ENCODE measurements at places on chromosomes 12 and 14. TPM values are rescaled to one million over a fixed set of nuclear protein-coding genes. Genes with fewer than 3 reads are reported as not detected.

- no peak for DNase-seq
Observed at GRCh38 chr12:52812749-52813148, 1.2 kb downstream of the KRT4 start.

- DNase-seq, result no peak
Observed at GRCh38 chr12:65164774-65165173, 4.6 kb upstream of the LEMD3 start.

- no peak for DNase-seq
Observed at GRCh38 chr14:65927931-65928356, 515.4 kb downstream of the FUT8 start.

DNA sequence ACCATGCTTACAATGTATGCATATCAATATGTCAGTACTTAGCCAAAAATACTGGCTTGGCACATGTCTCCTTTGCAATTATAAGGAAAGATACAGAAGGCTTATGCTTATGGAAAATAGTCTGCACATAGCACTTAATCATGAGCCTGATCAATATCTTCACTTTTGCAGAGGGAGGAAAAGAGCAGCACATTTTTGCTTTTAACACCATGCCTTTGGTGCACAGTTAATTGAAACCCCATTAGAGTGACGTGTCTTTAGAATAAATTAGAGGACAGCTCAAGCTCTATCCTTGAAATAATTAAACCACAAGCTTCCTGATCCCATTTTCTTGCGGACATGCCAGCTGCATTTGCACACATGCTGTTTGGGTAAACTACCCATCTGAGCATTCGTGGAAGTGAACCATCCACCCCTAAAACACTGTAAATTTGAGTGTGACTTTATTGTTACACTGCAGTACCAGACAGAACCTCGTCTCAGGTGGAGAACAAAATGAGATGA lies 839.9 kb upstream of the MGAT4C start:
- DNase-seq, result no peak

GRCh38 chr12:4215229-4216186 lies 58.1 kb upstream of the CCND2 start:
- DNase-seq, result peak; percentile 52

GRCh38 chr14:42921901-42922300 lies 1315.2 kb downstream of the LRFN5 start:
- DNase-seq, result no peak

DNA sequence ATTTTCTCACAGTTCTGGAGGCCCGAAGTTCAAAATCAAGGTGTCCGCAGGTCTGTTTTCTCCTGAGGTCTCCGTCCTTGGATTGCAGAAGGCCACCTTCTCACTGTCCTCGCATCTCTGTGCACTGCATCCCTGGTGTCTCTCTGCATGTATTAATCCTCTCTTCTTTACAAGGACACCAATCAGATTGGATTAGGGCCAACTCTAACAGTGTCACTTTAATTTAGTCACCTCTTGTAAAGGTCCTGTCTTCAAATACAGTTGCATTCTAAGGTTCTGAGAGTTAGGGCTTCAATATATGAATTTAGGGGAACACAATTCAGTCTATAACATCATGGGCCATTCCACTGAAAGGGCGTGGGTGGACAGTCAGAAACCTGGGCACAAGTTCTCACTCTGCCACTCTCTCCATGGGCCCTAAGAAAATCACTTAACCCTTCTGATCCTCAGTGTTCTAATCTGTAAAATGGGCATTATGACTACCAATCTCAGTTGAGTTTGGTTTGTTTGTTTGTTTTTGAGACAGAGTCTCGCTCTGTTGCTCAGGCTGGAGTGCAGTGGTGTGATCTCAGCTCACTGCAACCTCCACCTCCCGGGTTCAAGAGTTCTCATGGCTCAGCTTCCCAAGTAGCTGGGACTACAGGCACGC lies 41.6 kb upstream of the FGD4 start:
- DNase-seq, result no peak

DNA sequence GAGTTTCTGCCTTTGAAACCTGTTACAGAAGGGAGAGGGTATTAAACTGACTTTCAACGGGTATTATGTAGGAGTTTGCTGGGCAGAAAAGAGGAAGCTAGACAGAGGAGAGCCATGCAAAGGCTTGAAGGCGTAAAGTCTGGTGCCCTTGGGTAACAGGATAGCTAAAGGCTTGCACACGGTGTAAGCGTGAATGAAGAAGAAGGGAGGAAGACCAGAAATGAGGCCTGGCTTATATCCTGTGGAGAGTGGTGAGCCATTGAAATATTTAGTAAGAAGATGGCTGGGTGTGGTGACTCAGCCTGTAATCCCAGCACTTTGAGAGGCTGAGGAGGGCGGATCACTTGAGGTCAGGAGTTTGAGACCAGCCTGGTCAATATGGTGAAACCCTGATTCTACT lies 22.6 kb downstream of the SUDS3 start:
- no peak for DNase-seq

- no peak for DNase-seq
Observed at GRCh38 chr14:85662096-85662495, 132.2 kb downstream of the FLRT2 start.

GRCh38 chr12:69000074-69000473 lies 67.1 kb upstream of the CPM start:
- no peak for DNase-seq

GRCh38 chr14:66087231-66087630 lies 398.9 kb upstream of the CCDC196 start:
- DNase-seq, result no peak

DNA sequence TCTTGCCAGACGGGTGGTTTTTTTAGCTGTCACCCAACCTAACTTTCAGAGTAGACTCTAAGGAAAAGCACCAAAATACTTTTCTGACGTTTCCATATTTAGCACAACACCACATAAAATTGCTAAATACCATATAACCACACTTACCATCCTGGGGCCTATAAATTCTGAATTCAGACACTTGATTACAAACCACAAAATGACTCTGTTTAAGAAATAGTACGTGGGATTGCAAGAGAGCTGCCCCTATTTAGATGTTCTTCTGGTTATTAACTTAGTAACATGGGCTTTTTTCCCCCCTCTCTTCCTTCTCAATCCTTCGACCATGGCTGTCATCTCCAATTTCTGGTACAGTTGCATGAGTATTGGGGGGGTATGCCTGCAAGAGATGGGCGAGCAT lies 287.7 kb downstream of the BMP4 start:
- no peak for DNase-seq

GRCh38 chr12:122235741-122236140 lies 9.9 kb upstream of the DIABLO start:
- DNase-seq, result no peak

DNA sequence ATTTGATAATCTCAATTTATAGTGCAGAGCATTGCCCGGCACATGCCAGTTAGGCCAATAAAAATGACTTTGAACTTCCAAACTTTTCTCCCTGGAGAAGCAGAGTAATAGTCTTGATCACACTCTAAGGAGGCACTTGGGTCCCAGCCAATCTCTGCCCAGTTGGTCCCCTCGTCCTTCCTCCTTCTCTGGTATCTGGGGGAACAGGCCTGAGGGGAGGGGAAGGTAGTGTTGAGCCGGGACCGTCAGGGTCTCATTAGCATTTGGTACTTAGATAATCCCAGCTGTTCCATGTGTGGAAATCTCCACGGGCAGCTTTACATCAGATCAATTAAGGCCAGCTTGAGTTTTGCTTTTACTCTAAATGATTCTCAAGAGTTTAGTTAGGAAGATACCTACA lies 70.1 kb downstream of the ZNF641 start:
- DNase-seq, result no peak

DNA sequence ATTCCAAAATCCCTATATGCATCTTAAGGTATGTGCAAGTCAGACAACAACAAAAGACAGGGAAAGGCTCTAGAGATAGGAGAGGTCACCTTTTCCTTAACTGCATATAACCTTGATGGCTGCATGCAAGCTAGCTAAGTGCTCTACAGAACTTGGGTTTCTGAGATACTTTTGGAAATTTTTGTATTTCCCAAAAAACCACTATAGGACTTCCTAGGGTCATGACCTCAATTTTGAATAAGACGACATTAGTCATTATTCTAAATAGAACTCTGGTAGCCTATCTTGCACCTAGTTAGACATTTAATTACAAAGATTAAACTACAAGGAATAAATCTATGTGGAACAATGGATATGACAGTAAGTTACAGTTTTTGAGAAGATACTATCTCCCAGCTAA lies 309.3 kb downstream of the BCAT1 start:
- DNase-seq, result no peak

GRCh38 chr12:28355161-28355560 lies 164.9 kb downstream of the CCDC91 start:
- no peak for DNase-seq

GRCh38 chr12:3365463-3366411 lies 125.3 kb upstream of the PRMT8 start:
- no peak for DNase-seq

DNA sequence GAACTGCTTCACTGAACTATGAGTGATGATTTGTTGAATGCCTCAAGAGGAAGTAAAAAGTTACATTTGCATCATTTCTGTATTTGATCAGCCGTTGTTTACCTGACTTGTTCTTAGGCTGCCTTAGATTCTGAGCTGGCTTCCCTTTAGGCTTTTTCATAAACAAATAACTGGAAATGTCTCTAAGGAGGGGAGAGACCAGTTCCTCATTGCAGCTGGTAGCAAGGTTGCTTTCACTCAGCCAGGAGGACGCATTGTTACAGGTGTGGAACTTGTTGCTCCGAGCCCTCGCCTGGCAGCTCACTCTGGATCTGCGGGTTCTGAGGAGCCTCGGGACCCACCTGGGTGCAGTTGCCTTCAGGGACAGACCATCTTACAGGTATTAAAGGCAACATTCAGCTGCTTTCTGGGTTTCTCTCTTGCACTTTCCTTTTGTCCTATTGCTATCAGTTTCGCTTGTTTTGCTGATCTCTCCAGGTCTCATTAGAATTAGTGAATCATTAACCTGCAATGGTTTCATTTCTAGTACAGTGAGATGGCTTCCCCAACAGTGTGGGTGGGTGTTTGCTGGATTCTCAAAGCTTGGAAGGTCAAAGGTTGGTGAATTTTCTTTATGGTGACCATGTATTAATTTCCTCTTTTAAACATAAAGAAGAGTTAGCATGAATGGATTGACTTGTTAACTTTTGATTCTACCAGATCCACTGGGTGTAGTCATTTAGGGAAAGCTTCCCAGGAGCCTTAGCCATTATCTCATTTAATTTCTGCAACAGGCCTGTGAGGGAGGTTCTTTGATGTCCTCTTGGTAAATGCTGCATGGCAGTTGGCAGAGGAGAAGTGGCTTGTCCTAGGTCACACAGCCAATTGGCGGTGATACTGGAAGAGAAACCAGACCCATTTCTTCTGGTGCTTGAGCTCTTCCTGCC lies at the start of gene PLEKHG7:
Gene PLEKHG7, plus strand, starts transcription at position 236 of the 926 bp plus-strand sequence. CDS start 3,643 bp downstream, outside the sequence.
- no peak for DNase-seq

GRCh38 chr14:103055695-103056094 lies 1.7 kb downstream of the CDC42BPB start:
- no peak for DNase-seq

- DNase-seq, result no peak
Observed at GRCh38 chr14:54132496-54132895, 175.9 kb upstream of the BMP4 start.

DNA sequence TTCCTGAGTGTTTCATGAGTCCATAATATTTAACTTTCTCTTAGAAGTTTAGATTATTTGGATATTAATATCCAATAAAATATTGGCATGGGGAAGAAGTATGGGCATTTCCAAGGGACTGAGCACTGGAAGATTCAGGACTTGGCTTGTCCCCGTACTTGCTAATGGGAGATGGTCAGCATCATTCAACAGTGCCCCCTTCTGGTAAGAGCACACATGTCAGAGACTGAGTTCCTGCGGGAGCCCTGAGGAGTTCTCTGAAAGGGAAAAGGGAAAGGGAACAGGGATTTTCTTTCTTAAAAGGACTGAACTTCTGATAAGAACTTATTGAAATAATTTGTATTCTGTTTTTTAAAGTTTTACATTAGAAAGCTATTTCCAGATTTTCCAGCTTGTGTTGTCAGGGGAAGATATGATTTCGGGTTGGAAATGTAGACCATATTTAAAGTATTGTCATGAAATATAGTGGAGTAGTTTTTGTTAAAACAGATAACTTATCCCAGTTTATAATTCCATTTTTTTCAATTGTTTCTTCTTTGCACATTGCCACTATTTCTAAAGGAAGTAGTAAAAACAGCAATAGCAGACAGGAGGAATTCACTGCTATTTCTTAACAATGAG lies 59.8 kb upstream of the C12orf71 start:
- no peak for DNase-seq

GRCh38 chr12:101743724-101744472 lies 4.6 kb upstream of the SYCP3 start:
- no peak for DNase-seq

PNN gene
- 29.5 TPM for total RNA-seq

ADGRD1 gene
- total RNA-seq, result 7.9 TPM

BIN2 gene
- total RNA-seq, result 2.0 TPM

XRCC3 gene
- 1.2 TPM for total RNA-seq

SETD1B gene
- total RNA-seq, result 9.2 TPM

PARP11 gene
- 2.6 TPM for total RNA-seq

PTHLH gene
- total RNA-seq, result 0.54 TPM

ORMDL2 gene
- total RNA-seq, result 12.6 TPM

DAO gene
- not detected for total RNA-seq

CACNA2D4 gene
- total RNA-seq, result 1.8 TPM

Measured in psoas muscle (tissue), 8 donors.